ENCODE measurements at places on chromosomes 13 and 19.

DNA sequence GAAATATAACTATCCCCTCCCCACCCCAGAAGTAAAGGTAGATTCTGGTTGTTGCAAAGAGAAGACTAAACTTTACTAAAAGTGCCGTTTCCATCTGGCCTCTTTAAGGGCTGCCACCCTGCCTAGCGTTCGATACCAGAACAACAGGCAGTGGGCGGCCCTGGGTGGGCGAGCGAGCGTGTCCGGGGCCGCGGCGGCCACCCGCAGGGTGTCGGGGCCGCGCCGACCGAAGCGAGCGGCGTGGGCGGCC, 2.6 kb downstream of the FGF9 start:
- peak; percentile 50 for DNase-seq

DNA sequence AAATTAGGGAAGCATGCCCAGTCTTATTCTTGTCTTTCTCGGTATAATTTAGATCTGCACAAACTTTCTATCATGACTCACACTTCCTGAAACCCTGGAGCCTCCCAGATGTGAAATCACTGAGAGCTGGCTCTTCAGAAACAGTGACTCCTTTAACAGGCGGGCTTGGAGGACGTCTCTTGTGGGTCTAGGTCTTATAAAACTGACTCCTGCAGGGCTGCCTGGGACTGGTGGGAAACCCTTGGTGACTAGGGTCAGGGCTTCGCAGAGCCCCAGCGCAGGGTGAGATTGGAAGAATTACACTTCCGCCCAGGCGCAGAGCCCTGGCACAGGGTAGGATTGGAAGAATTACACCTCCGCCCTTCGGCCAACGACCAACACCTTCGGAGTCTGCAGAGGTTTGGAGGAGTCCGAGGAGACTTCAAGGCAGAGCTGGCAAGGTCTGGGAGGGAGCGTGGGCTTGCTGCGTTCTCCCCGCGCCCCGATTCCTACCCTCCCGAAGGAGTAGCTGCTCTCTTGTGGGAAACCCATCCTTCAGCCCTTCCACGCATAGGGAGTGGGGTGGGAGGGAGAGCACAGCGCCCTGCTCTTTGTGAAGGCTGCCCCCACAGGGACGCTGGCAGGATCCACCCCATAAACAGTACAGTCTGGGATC, 43.4 kb upstream of the MAP3K10 start:
- DNase-seq = no peak

DNA sequence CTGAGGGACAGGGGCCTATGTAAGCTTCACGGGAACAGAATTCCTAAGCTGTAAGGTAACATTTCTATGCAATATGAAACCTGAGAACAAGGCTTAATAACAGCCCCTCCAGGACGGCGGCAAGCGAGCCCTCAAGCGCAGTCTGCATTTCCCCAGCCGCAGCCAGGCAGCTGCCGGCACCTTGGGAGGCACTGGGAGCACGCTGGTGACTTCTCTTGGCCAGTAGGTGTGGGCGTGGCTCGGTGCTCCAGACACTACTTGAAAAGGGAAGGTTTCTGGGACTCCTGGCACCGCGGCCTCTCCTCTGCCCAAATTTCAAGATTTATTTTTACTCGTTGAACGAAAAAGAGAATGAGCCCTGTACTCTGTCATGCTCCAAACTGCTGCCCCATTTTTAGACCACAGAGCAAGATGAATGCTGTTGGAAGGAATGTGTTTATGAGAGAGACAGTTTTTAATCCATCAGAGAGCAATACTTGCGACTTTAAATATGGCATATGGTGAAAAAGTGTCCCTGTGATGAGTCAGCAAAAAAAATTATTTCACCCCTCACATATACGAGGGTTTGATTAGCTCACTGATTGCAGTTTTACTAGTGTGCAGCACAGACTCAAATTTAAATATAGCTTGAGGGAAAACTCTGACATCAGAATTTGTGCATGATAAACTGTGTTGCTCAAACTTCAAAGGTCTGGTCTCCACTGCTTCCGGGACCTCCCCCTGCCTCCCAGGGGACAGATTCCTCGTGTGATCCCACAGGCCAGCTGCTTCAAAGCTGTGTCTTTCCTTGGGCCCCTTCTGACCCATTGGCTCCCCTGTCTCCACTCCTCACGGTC, 81.2 kb downstream of the COL4A2 start:
- DNase-seq = no peak

DNA sequence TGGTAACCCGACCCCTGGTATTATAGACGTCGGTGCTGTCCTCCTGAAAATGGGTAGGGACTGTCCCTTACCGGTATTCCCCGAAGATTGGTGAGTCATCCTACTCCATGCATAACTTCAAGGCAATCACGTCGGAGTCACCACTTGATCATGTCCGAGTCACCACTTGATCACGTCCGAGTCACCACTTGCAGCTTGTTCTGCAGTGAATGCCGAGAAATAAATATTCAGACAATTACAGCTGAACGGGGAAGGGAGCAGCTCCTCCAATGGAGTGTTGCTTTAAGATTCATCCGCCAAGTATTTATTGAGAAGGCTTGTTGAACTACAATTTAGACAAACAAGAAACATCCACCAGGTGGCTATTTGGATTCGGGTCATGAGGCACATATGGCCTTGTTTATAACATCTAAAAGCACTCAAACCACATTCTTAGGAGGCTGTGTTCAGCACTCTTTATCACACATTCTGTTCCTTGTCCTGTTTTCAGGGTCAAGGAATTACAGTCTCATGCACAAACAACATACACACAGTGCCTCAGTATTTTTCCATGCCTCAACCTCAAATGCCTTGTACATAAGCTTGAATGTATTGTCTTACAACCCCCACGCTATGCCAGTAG, 43.1 kb downstream of the ZNF726 start:
- DNase-seq = no peak

- no peak for DNase-seq
Measured at GRCh38 chr13:76759877-76760276, 126.3 kb downstream of the KCTD12 start.

GRCh38 chr13:108855737-108856387, 226.5 kb downstream of the MYO16 start:
- DNase-seq = no peak

GRCh38 chr19:16922949-16923348, 34.1 kb downstream of the F2RL3 start:
- no peak for DNase-seq

DNA sequence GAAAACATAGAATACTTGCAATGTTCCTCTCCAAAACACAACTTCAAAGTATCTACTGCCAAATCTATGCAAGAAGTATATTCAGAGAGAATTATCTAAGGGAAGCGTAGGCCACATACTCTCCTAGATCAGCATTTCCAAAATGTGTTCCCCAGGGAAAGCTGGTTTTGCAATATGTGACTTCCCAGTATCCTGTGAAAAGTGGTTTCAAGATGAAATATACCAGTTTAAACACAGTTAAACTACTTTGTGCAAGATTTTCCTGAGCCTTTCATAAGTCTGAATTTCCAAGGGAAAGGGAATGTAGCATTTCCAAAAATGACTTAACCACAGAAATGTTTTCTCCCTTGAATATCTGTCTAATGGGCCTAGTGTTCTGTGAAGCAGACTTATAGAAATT, 7.6 kb downstream of the STARD13 start:
- no peak for DNase-seq

DNA sequence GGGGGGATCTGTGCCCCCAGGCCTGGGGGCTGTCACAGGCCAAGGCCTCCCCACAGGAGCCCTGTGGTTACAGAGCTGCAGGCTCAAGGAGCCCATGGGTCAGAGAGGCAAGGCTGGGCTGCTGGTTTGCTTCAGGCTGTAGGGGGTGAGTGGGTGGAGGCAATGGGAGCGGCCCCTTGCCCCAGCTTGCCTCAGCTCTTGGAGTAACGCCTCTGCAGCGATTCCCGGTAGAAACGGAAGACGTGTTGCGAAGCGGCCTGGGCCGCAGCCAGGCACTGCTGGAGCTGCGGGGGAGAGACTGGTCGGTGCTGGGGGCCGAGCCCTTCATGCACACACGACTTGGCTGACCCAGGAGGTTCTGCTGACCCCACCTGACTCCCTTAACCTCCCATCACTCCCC, 10.1 kb downstream of the TMEM91 start:
- DNase-seq = no peak

DNA sequence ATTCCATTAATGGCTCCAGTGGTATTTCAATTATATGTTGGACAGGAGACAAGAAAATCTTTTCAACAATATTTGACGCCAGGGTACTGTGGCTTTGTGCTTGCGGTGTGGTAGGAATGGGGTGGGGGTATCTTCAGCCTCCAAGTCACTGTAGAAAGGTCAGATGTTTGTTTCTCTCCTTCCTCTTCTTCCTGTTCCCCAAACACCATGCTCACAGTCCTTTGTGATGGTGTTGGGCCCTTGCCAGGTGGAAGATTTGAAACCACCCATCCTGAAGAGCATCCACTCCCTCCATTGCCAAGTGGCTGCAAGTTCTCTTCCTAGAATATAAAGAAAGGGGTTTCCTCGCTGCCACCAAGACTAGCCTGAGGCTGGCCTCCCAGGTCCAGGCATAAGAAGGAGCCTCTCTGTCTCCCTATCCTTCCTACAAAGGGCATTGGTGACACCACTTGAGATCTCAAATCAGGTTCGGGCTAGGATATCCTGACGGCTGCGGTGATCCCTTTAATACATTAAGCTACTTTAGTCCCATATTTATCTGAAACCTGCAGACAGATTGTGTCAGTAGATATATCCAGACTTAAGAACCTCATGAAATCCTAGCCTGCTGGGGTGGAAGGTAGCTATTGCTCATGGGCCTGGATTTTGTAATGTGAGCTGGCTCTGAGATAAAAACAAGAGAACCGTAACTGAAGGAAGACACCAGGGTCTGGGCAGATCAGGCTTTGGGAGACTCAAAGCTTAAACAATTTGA, 64.3 kb upstream of the SIAH3 start:
- DNase-seq = no peak

DNA sequence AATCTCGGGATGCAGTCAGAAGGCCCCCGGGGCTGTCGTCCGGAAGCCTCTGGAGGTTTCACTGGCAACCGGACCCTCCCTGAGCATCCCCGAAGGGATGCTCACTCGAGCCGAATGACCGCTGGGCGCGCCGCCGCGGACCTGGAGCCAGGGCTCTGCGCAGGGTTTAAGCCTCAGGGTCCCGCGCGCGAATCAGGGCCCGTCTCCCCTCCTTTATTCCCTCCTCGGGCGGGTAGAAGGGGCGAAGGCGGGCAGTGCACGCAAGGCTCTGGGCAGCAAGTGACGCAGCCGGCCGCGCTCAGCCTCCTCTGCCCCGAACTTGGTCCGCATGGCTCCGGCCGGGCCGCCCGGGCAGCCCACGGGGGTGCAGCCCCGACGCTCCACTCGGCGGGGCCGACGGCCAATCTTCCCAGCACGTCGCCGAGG, 572 bp downstream of the SHISA2 start:
- no peak for DNase-seq

DNA sequence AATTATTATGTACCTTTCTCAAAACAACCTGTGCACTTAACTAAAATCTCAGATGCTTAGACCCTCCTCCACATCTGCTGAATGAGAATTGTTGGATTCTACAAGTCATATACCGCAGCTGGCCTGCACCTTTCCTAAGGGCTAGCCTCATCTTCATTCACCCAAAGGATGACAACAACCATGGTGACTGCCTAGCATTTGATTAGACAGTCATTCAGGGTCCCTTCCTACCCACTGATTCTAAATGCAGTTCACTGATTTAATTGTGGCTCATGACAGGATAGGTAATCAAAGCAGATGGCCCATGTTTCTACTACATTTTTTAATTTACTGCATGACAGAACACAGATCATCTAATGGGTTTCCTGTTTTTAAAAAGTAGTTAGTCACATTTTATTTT, 551.9 kb upstream of the SLC10A2 start:
- DNase-seq = no peak

- DNase-seq = peak; percentile 96
Measured at GRCh38 chr19:55384920-55385723, 610 bp upstream of the RPL28 start.

DNA sequence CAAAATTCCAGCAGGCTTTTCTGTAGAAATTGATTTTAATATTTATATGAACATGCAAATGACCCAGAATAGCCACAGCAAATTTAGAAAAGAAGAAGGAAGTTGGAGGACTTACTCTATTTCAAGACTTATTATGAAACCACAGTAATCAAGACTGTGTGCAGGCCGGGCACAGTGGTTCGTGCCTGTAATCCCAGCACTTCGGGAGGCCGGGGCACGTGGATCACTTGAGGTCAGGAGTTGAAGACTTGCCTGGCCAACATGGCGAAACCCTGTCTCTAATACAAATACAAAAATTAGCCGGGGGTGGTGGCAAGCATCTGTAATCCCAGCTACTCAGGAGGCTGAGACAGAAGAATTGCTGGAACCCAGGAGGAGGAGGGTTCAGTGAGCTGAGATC, 6.0 kb upstream of the FFAR2 start:
- no peak for DNase-seq

DNA sequence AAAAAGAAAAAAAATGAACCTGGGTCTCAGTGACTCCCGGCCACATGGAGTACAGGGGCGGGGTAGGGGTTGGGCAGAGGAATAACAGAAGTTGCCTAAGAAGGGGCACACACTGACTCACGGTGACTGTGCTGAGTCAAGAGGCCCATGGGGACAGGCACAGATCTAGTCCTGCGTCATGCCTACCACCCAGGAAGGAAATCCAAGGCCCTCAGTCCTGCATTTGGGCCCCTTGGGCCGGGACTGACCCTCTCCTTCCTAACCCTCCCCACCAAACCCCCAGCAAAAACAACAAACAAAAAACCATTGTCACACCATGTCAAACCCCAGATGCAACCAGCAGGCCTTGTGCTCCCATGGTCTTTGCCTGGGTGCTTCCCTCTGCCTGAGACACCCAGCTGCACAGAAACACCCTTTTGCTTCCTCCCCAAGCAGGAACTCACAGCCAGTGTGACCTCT, 9.6 kb upstream of the NOTCH3 start:
- no peak for DNase-seq

GRCh38 chr13:47646298-47646697, 354.8 kb downstream of the SUCLA2 start:
- DNase-seq = no peak

DNA sequence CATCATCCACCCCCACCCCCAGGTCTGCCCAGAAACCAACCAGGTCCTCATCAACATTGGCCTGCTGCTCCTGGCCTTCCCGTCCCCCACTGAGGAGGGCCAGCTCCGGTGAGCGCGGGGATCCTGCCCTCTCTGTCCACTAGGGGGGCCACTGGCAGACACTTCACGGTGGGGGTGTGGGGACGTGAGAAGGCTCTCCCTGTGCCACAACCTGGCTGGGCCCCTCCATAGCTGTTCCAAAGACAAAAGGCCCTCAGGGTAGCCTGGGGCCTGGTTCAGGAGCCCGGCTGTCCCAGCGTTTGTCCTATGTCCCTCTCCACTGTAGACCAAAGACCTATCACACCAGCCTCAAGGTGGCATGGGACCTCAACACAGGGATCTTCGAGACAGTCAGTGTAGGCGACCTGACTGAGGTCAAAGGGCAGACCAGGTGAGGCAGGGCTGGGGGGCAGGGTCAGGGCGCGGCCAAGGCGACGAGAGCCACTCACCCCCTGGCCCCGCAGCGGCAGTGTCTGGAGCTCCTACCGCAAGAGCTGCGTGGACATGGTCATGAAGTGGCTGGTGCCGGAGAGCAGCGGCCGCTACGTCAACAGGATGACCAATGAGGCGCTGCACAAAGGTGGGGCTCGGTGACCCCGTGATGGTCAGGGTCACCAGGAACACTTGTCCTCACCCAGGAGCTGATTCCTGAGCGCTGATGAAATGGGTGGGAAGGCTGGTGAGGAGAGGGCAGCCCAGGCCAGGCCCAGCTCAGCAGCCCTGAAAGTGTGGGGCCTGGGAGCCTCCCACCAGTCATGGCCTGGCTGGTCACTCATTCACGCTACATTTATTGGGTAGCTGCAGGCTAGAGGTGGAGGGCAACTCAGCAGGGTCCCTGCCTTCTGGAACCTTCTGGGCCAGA, 7.9 kb downstream of the DCAF15 start:
- no peak for DNase-seq

- DNase-seq = no peak
Measured at GRCh38 chr19:49282184-49282583, 42.8 kb downstream of the SLC6A16 start.
